ENCODE measurements at places on chromosomes 12 and 14.

DNA sequence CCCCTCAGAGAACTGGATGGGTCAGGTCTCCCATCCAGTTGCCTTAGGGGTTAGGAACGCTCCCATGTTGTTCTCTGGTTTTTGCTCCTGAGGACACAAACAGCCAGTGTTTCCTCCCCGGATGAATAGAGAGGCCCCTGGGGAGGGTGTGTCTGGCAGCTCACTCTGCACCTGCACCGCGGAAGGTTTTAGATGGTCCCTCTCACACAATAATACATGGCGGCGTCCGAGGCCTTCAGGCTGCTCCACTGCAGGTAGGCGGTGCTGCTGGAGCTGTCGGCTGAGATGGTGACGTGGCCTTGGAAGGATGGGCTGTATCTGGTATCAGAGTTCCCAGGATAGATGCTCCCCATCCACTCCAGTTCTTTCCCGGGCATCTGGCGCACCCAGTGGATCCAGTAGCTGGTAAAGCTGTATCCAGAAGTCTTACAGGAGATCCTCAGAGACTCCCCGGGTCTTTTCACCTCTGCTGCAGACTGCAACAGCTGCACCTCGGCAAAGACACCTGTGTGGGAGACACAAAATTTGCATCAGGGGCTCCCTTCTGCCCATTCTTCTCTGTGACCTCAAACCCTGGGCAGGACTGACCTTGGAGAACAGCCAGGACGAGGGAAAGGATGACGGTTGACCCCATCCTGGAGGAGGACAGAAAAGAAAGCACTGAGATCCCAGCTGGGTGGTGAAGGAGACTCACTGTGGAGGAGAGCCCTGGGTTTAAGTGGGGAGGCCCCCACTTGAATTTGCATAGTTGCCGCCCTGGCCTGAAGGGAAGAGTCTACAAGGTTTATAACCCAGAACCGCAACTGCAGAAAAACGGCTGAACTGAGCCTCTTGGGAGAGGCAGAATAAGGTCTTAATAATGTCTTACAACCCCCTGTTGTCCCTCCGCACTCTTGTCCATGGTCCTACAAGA, 1324.8 kb downstream of the TMEM121 start:
- DNase-seq: no peak

DNA sequence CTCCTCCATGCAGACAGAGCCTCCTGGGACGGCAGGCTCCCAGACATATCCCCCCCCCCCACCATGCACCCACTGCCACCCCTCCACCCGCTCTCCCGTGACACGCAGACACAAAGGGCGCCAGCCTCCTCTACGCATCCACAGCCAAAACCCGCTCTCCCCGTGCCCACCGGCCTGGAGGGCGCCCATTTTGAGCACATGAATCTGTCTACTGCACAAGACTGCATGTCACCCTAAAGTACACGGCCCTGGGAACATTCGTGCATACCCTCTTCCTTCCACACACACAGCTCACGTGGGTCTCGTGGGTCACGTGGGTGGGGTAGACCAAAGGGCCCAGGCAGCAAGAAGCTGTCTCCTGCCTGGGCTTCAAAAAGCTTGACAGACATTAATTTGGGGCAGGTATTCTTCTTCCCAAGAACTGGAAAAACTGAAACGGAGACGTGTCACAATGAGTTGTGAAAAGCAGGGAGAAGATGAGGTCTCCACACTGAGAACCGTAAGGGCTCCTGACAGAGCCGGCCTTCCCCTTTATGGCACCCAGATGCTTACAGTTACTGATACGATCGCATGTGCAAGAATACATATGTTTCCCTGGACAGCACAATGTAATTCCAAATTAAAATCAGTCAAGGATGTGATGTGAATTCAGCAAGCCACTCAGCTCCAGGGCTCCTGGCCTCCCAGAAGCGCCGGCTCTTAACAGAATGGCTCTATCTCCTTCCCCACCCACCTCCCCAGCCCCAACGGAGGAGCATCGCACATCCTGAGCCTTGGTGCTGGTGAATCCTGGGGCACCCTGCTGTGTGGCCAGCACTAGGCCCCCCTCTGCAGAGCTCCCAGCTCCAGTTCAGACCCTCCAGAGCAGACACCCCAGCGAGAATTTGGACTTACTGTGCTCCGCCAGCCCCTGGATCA, 1.9 kb downstream of the TGFB3 start:
- no peak for DNase-seq

DNA sequence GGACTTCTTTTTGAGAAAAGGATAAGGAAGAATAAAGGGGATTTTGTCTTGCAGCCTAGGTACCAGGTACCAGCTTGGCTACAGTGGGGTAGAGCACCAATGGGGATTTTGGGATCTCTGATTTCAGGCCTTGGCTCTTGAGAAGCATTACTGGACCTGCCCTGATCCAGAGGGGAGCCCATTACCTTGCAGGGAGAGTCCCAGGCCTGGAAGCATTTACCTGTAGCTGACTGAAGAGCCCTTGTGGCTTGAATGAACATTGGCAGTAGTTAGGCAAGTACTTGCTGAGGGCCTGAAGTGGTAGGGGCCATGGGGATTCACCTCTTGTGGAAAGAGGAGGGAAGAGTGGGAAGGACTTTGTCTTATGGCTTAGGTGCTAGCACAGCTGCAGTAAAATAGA, 308.2 kb upstream of the FBXO33 start:
- no peak for DNase-seq

GRCh38 chr12:83092606-83093005, 405.9 kb downstream of the TMTC2 start:
- DNase-seq: no peak

DNA sequence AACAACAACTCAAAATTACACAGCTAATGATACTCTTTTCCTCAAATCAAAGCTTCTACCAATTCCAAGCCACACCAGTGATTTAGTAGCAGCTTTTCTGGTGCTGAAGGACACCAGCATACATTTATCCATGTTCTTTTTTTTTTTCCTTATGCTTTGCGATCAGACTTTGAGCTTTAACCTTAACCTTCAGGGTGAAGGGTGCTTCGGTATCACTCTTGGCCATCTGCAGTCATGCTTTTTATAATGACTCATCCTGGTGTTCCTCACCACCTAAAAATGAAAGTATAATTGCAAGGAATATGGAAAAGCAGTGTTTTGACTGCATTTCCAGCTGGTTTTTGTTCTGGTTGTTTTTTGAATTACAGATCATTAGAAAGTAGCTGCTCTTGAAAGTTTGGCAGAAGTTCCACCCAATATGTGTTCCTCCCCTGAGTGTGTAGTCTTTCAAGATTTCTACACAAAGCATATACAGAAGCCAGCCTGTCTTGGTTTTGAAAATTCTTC, 1.3 kb upstream of the SLC41A2 start:
- no peak for DNase-seq

DNA sequence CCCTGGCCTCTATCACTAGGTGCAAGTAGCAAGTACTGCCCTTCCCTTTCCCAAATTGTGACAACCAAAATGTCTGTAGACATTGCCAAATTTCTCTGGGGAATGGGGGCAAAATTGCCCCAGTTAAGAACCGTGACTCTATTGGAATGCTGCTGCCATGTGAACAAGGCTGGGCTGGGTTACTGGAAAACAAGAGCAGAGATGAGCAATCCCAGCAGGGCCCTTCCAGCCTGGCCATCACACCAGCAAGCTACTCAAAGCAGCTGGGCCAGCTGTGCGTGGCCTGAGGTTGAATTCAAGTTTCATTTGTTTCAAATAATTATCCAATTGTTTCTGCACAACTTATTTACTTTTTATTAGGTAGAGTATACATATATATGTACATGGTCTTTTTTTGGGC, 103.4 kb upstream of the PKP2 start:
- no peak for DNase-seq

DNA sequence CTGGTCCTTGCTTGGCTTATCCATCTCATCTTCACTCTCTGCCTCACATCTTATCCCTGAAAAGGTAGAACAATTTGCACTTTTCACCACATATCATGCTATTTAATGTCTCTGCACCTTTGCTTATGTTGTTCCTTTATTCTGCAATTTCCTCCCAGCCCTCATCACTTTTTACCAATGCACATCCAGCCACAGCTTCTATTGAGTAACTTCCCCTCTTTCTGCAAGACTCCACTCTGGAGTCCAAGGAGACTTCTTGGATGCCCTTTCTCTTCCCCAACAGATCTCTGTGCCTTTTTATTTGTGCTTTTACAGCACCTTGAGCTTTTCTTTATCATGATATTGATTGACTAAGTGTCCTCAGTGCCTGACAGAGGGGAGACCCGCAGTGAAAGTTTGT, 797.1 kb downstream of the VRK1 start:
- no peak for DNase-seq

DNA sequence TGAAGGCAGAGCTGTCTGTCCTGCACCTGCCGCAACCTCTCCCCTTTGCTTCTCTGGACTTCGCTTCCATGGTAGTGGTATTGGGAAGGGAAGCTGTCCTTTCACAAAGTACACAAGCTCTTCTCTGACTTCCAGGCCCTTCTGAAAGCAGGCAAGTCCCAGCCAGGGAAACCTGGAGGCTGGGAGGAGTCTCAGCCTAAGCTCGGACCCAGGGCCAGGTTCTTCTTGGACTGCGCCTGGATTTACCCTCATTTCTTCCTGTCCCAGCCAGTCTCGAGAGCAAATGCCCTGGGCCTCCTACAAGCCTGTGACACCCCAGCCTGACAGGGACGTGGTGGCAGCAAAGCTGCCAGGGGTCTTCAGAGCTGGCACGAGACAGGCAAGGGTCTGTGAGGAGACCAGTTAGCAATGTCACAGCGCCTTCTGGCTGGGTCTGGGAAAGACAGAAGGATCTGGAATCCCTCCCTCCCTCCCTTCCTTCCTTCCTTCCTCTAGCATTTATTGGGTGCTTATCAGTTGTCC, 22.4 kb downstream of the ISCA2 start:
- DNase-seq: no peak

GRCh38 chr14:89479802-89480201, 62.8 kb upstream of the FOXN3 start:
- DNase-seq: no peak

- DNase-seq: no peak
These were observed 78.5 kb downstream of the ST8SIA1 start for GRCh38 chr12:22256041-22256441.

DNA sequence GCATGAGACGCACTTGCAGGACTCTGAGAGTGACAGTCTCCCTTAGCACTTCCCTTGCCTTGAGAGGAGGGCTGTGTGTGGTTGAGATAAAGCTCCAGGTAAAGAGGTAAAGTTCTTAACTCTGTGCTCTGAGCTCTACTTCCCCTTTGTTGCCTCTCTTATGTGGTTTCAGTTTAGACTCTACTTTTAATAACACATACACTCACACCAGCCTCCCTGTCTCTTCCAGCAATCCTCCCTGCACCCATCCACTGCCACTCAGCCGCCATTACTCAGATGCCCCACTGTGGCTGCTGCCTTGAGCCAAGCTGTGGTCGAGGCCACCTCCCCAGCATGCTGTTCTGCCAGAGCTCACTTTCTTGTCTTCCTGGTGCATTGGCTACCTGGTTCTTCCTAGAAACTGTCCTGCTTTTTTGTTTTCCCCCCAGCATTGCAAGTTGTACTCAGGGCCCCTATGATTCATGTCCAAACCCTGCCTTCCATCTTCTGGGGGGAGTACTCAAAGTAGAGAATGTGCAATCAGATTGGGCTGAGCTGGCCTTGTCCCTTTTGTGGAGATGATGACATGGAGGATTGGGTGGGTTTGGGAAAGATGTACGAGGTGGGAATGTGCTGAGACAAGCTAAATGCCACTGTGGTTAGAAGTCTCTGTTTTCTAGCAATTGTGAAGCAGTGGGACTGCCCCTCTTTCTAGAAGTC, 115.5 kb upstream of the PARP11 start:
- DNase-seq: no peak

DNA sequence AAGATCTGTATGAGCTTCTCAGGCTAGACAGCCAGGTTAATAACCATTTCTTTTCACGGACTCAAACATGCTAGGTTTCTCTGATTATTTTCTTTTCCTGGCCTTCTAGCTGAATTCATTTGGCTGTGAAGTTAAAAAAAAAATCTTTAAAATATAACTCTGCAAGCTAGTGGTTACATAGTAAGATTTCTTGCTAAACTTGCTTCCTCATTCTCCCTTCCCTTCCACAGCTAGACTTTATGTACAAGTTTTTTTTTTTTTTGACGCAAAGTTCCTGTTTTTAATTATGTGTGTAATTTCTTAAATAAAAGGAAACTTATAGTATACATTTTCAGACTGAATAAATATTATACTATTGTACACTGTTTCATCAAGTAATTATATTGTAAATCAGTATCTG, 145.4 kb downstream of the TMTC2 start:
- no peak for DNase-seq

DNA sequence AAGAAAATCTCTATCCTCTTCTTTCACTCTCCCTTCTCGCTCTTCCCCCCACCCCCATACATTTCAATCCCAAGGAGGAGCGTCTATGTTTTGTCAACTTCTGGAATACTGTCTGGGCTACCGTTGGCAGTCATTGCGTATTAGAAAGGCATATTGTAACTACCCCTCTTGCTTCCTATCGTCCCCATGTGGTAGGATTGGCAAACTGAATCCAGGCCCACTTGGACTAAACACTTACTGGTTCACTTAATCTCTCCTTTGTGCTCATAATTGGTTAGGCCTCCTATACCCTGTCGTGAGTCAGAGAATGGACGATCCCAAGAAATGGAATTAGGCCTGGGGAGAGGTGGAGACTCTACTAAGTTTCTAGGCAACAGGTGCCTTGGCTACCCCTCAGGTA, 68.8 kb upstream of the SLC8A3 start:
- DNase-seq: no peak

DNA sequence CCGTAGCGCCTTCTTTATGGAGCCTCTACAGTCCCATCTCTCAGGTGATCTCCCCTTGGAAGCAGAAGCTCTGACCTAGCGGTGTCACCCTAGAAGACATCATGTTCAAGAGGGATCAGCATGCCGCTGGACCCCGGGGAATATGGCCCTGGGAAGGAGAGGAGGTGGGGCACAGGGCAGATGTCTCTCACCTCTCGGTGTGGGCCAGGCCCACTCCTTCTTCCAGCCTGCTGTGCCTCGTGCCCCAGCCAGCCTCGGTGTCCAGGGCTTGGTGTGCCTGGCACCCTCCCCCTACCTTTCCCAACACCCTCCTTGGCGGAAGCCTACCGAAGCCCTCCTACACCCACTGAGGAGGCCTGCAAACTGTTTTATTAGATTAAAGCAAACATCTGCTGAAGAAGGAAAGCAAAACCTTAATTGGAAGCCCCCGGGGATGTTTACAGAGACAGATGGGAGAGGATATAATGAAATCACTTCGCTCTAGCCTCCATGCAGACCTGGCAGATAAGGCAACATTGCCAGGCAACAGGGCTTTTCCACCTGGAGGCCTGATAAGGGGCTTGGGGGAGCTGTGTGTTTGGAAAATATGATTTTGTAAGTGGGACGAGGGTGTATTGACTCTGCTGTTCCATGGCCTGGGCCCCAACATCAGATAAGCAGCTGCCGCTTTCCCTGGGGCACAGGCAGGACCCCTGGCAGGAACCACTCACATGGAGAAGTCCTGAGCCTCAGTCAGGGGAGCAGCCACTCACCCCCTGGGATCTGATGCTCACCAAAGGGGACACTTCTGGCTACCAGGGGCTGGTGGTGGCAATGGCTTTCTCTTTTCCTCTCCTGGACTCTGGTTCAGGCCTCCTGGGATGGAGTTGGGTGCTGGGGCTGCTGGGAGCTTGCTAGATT, 5.7 kb upstream of the CHGA start:
- DNase-seq: no peak

GRCh38 chr12:76173756-76174155, 89.3 kb upstream of the NAP1L1 start:
- no peak for DNase-seq

- no peak for DNase-seq
These were observed 203.8 kb downstream of the CALM1 start for GRCh38 chr14:90600619-90601018.
